ENCODE measurements at places on chromosomes 7 and 10.

DNA sequence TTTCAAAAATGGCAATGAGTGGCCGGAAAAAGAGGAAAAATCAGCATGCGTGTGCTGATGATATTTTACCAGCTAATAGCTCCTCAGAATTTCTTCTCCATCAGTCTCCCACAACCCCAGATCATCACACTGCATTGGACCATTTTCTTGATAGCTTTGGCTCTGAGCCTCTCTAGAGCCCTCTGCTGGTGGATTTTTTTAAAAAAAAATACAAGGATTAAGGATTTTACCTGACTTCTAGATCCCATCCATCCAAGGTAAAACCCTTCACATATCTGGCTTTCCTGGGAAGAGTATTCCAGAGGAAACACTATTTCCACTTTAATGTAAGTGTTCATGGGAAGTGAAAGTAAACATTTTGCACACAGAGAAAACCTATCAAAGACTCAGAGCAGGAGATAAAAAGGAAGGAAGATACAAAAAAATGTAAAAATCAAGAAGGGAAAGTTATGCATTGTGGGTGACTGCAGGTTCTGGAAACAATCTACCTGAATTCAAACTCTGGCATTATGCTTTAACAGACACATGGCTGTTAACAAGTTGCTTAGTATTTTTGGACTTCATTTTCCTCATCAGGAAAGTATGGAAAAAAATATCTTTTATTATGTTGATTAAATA, 380.9 kb downstream of the LRRTM3 start:
- no peak for DNase-seq

- DNase-seq = no peak
Measured at GRCh38 chr7:77811516-77812289, 13.1 kb downstream of the PHTF2 start.

DNA sequence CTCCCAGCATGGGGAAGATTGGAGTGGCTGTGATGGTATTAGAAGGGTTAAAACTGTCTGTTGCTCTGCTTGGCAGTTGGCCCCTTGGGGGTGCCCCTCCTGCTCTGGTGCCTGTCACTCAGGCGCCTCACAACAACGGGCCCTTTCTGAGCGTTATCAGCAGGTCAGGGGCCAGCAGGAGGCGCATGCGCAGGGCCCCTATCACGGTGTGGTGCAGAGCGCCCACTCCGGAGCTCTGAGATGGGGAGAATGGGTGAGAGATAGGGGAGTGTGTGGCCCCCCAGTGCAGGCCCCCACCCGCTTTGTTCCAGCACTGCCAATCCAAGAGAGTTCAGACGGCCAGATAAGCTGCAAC, 24.8 kb downstream of the GBX1 start:
- DNase-seq = no peak

DNA sequence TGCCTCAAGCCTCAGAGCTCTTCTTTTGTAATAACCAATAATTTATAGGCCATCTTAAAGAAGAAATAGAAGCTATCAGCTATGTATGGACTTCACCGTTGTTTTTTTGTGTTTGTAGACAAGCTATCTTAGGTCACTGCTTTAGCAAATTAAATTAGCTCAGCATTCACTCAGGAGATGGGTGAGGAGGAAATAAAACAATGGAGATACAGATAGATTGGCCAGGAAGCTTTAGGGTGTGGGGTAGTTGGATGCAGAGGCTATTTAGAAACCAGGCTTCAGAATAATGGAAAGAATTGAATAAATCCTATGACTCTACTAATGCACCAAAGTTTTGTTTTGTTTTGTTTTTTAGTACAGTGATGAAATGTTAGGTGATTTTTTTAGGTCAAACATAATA, 66.1 kb downstream of the MDFIC start:
- no peak for DNase-seq

- no peak for DNase-seq
Measured at GRCh38 chr10:58150290-58150689, 117.4 kb downstream of the IPMK start.

DNA sequence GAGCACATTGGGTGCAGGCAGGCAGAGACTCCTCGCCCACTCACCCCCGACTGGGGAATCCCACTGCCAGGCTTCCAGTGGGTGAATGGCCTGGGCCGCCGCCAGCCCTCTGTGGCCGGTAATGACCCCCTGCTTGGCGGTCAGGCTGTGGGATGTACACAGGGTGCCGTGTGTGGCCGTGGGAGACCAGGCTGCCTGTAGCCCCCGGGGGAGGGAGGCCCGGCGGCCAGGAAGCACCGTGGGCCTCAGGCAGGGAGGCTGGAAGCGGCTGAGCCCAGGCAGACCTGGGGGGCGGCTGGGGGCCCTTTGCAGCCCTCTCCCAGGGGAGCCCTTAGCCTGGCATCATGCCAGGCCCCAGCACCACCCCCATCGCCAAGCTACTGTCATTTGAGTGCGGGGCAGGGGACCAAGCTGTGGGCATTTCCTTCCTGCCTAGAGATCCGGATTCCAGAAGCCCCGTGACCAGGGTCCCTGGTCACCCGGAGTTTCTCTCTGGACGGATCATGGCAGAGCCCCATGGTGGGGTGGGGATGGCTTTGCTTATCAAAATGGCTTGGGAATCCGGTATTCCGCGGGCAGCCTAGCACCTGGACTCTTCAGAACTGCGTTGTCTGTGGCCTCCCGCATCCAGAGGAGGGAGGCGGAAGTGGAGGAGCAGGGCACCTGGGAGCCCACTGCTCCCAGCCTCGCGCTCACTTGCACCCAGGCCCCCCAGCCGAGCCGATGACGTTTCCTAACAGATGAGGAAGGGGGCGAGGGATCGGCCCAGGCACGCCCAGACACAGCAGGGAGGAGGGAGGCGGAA, 1.1 kb downstream of the TTYH3 start:
- peak; percentile 75 for DNase-seq

- DNase-seq = no peak
Measured at GRCh38 chr7:151925446-151926335, 30.6 kb upstream of the GALNTL5 start.

DNA sequence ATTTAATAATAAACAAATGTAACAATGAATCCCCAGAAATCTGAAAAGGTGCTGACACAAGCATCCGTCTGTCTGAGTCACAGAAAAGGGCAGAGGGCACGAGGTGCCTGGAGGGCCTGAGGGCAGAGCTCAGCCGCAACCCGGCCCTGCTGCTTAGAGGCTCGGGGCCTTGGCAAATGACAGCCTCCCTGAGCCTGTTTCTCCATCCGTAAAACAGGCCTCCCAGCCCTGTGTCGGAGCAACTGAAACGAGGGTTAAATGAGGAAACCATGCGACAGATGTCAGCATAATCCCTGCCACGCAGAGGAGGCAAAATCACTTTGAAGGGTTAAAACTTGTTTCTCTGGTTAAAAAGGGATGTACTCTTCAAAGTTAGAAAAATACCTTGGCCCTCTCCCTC, 24.9 kb downstream of the NUDT1 start:
- no peak for DNase-seq

DNA sequence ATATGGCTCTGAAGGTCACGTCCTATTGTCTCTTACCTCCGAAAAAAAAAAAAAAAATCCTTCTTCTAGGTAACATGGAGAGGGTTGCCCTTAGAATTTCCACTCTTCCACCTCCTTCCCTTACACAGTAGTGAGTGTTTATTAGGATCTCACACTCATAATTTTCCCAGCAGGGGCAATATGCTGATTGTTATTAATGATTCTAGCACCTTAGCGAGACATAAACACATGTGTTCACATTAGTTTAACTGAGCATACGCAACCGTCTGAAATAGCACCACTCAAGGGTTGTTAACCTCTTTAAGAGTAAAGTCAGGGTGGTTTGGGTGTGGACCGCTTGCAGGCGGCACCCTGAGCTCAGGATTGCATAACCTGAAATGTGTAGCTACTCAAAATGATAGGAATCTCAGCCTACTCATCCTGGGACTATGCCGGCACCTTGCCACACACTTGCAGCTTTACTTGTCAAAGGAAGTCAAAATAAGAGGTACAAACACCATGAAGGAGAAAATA, 52.2 kb downstream of the CPEB3 start:
- no peak for DNase-seq

- no peak for DNase-seq
Measured at GRCh38 chr7:143383642-143383957, 2.5 kb downstream of the ZYX start.

GRCh38 chr10:14325325-14325955, 5.3 kb downstream of the FRMD4A start:
- peak; percentile 67 for DNase-seq

DNA sequence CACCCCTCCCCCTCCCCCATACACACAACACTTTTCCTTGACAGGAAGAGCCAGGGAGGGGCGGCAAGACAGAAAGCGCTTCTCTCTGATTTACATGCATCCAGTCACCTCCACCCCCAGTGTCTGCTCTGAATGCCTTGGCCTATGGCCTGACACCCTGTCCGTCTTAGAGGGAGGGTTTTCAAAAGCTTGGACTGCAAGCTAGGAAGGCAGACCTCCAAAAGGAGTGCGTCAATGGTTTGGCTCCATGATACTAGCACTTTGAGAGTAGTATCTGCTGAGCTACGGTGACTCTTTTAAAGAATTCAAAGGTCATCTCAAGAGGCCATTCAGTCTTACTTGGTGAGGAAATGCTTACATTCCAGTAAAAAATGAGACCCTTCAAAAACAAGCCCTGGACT, 20.3 kb upstream of the PAX2 start:
- no peak for DNase-seq

GRCh38 chr10:8183241-8183704, 128.8 kb downstream of the GATA3 start:
- peak; percentile 12 for DNase-seq

- no peak for DNase-seq
Measured at GRCh38 chr10:101022967-101023705, 7.8 kb downstream of the PDZD7 start.
